ENCODE measurements at places on chromosomes 3 and 15.

- no peaks in the 10 kb centered on the region for H3K27me3 ChIP-seq
- peak overlapping the region; percentile 30 for H3K4me3 ChIP-seq
- DNase-seq: no peak
- H3K36me3 ChIP-seq: 0 out of 2 replicates have a peak, but pooled peaks cover 3% of the 10 kb centered on the region
- peak overlapping the region; percentile 84 for H3K27ac ChIP-seq
- peaks cover 42% of the 10 kb centered on the region for H3K4me1 ChIP-seq
Measured at GRCh38 chr3:121980450-121980796, 41.6 kb downstream of the ILDR1 start.

DNA sequence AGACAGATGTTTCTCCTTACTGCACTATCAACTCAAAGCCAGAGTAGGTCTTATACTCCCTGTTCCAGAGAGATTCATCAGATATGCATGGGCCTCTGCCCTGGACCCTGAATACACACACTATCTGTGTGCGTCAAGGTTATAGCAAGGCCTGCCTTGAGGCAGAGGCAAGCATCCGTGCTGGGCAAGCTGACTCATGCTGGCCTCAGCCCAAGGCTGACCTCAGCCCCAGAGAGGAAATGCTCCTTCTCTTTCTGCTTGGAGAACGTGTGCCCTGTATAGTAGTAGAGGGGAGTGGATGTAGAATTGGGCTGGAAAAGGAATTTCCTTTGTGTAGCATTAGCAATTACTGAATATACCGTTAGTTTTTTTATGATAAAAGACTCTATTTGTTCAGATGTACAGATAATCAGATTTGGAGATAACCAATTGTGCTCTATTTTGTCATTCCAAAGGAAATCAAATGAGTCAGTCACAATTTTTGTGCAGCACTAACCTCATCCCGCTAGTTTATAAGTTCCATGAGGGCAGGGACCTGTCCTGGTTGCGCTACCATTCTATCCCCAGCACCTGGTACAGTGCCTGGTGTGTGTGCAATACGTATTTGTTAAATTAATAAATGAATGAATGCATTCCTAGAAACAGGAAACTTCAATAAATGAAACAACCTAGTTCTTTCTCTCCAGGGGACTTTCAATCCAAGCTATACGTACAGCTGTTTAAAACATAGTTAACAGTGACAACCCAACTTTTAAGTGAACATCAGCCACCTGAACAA lies 13.3 kb upstream of the PAQR9 start:
- peaks cover 16% of the 10 kb centered on the region for H3K4me1 ChIP-seq
- no peaks in the 10 kb centered on the region for H3K27me3 ChIP-seq
- no peaks in the 10 kb centered on the region for H3K36me3 ChIP-seq
- peak overlapping the region; percentile 63 for H3K27ac ChIP-seq
- peak; percentile 93 for DNase-seq
- peak overlapping the region; percentile 4 for H3K4me3 ChIP-seq

DNA sequence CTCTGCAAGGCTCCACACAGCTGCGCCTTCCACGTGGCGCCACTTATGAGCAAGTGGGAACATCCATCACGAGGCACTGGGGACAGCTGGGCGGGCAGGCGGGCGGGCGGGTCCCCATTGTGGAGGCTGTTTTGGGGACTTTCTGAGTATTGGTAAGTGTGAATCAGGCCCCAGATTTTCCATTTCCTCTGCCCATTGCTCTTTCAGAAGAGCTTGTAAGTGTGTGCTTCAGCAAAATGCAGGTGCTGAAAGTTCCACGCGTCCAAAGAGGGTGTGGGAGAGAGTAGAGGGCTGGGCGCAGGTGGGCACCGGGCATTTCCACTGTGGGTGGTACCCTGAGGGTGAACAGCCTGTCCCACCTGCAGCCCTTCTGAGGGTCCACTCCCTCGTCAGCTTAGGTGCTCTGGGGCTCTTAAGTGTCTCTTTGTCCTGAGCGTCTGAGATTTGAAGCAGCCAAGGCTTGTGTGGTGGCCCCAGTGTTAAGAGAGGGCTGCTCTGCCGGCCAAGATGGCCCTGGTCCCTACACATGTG lies 177.1 kb downstream of the RPLP1 start:
- no peak overlapping the region for H3K4me3 ChIP-seq
- no peaks in the 10 kb centered on the region for H3K36me3 ChIP-seq
- H3K27ac ChIP-seq: no peak overlapping the region
- no peaks in the 10 kb centered on the region for H3K4me1 ChIP-seq
- peaks cover 48% of the 10 kb centered on the region for H3K27me3 ChIP-seq

- 0 out of 2 replicates have a peak overlapping the region, but pooled peaks have one; percentile 3 for H3K27ac ChIP-seq
- peaks cover 6% of the 10 kb centered on the region for H3K4me1 ChIP-seq
- no peaks in the 10 kb centered on the region for H3K36me3 ChIP-seq
Measured at GRCh38 chr3:175940881-175941280, 1081.7 kb downstream of the NAALADL2 start.

DNA sequence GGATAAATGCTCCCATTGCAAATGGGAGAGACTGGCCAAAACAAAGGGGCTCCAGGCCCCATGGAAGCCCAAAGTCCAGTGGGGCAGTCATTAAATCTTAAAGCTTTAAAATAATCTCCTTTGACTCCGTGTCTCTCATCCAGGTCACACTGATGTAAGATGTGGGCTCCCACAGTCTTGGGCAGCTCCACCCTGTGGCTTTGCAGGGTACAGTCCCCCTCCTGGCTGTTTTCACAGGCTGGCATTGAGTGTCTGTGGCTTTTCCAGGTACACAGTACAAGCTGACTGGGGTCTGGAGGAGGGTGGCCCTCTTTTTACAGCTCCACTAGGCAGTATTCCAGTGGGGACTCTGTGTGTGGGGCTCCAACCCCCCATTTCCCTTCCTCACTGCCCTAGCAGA lies 45.9 kb downstream of the NIPA2 start:
- peaks cover 25% of the 10 kb centered on the region for H3K4me1 ChIP-seq
- no peak overlapping the region for H3K27ac ChIP-seq
- no peaks in the 10 kb centered on the region for H3K27me3 ChIP-seq
- DNase-seq: no peak
- no peak overlapping the region for H3K4me3 ChIP-seq

DNA sequence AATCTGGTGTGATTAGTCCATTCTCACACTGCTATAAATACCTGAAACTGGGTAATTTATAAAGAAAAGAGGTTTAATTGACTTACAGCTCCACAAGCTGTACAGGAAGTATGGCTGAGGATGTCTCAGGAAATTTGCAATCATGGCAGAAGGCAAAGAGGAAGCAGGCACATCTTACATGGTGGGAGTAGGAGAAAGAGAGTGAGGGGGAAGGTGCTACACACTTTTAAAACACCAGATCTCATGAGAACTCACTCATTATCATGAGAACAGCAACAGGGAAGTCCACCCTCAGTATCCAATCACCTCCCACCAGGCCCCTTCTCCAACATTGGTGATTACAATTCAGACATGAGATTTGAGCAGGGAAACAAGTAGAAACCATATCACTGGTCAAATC lies 24.0 kb upstream of the ACP3 start:
- H3K4me3 ChIP-seq: no peak overlapping the region
- no peak overlapping the region for H3K27ac ChIP-seq
- H3K27me3 ChIP-seq: no peaks in the 10 kb centered on the region
- no peak for DNase-seq
- no peaks in the 10 kb centered on the region for H3K36me3 ChIP-seq
- no peaks in the 10 kb centered on the region for H3K4me1 ChIP-seq

GRCh38 chr3:119681279-119681678 lies 4.1 kb upstream of the COX17 start:
- H3K27me3 ChIP-seq: no peaks in the 10 kb centered on the region
- peak; percentile 78 for DNase-seq
- peaks cover 6% of the 10 kb centered on the region for H3K4me1 ChIP-seq
- H3K4me3 ChIP-seq: no peak overlapping the region
- no peaks in the 10 kb centered on the region for H3K36me3 ChIP-seq

GRCh38 chr3:186098740-186099139 lies 10.1 kb downstream of the ETV5 start:
- no peak for DNase-seq
- H3K4me3 ChIP-seq: peak overlapping the region; percentile 56
- H3K4me1 ChIP-seq: peaks cover 19% of the 10 kb centered on the region
- H3K36me3 ChIP-seq: peaks cover 20% of the 10 kb centered on the region
- no peaks in the 10 kb centered on the region for H3K27me3 ChIP-seq
- no peak overlapping the region for H3K27ac ChIP-seq

DNA sequence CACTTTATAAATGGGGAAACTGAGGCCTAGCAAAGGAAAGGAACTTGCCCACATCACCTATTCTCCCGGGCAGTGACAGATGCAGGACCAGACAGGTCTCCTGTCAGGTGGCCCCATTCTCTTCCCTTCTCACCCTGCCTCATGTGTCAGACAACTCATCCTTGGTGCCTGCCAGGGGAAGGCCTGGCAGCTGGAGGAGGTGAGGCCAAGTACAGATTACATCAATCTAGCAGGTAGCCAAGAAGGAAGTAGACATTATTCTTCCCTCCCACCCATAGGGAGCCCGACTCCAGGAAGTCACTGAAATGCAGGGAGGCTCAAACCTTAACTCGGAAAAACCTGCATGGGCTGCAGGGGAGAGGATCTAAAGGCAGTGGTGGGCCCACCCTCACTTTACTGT lies 39.6 kb downstream of the DAPK2 start:
- no peak overlapping the region for H3K4me3 ChIP-seq
- no peaks in the 10 kb centered on the region for H3K36me3 ChIP-seq
- no peaks in the 10 kb centered on the region for H3K27me3 ChIP-seq
- peaks cover 39% of the 10 kb centered on the region for H3K4me1 ChIP-seq
- H3K27ac ChIP-seq: no peak overlapping the region

GRCh38 chr3:160577556-160578195 lies 12.3 kb upstream of the KPNA4 start:
- DNase-seq: peak; percentile 85
- no peaks in the 10 kb centered on the region for H3K27me3 ChIP-seq

GRCh38 chr3:129199366-129199765 lies 15.7 kb upstream of the CNBP start:
- H3K4me3 ChIP-seq: no peak overlapping the region
- H3K27me3 ChIP-seq: no peaks in the 10 kb centered on the region
- no peaks in the 10 kb centered on the region for H3K36me3 ChIP-seq
- no peak for DNase-seq

DNA sequence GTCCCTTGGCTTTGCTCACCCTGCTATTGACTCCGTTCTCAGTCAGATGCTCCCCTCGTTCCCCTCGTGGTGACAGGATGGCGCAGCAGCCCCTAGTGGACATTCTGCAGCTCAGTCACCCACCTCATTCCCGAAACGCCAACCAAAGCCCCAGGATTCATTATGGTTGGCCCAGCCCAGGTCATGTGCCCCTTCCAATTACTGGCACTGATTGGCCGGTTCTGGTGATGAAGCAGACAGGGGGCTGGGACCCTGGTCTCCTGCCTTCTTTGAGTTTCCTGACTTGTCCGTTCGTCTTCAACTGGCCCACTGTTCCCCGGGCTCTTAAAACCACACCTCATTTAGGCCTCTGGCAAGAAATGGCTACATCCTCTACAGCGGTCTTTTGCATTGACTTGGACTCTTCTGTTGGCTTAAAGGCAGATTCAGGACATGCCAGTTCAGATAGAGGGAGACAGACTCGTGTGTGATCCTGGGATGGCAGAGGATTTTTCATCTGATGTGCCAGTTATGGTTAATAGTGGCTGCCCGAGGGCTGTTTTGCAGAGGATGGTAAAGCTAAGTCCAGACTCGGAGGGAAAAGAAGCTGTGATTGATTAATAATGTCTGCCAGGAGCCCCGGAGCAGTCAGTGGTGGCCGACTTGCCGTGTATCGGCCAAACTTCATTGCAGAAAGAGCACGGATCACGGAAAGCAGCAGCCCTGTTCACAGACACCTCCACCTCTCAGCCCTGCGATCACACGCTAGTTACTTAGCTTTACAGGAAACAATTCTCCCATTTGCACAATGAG lies 37.8 kb downstream of the LSM3 start:
- DNase-seq: no peak
- H3K4me1 ChIP-seq: no peaks in the 10 kb centered on the region
- H3K27me3 ChIP-seq: no peaks in the 10 kb centered on the region
- no peaks in the 10 kb centered on the region for H3K36me3 ChIP-seq
- no peak overlapping the region for H3K27ac ChIP-seq

DNA sequence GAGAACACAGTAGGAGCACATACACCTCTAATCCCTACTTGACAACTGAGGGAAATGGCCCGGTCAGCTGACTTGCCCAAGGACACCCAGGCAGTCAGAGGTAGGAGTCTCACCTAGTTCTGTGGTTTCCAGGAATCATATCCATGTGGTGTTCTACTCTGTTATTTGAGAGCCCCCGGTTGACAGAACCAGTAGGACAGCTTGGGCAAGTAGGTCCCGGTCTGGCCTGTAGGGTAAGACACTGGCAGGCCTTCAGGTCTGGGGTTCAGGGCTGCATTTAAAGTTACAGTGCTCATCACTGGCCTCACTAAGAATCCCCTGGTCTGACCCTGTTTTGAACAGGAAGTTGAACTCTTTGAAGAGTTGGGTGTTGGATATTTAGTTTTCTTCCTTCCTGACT lies 476.1 kb downstream of the SHQ1 start:
- no peak for DNase-seq
- no peaks in the 10 kb centered on the region for H3K4me1 ChIP-seq
- H3K27me3 ChIP-seq: no peaks in the 10 kb centered on the region
- H3K36me3 ChIP-seq: no peaks in the 10 kb centered on the region
- no peak overlapping the region for H3K4me3 ChIP-seq

GRCh38 chr15:31500766-31501449 lies 174.3 kb downstream of the KLF13 start:
- peaks cover 10% of the 10 kb centered on the region for H3K27me3 ChIP-seq
- no peaks in the 10 kb centered on the region for H3K36me3 ChIP-seq
- H3K4me1 ChIP-seq: no peaks in the 10 kb centered on the region
- H3K4me3 ChIP-seq: no peak overlapping the region
- H3K27ac ChIP-seq: no peak overlapping the region
- no peak for DNase-seq

DNA sequence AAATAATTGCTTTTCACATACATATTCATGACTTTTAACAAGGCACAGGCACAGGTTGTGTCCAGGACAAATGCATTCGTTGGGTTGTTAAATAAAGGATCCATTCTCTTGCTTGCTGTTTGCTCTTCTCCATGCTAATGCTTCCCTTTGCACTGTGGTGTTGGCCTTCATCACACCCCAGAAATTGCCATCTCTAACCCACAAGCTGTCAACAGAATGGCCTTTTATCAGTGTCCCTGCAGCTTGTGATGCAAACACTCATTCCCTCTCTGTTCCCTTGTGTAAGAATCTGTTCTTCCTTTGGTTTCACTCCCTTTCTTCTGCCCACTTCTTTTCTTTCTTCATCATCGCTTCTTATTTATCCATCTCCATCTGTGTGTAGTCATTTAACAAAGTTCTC lies 72.2 kb downstream of the SLC7A14 start:
- H3K4me3 ChIP-seq: no peak overlapping the region
- no peak overlapping the region for H3K27ac ChIP-seq
- H3K36me3 ChIP-seq: no peaks in the 10 kb centered on the region
- H3K27me3 ChIP-seq: no peaks in the 10 kb centered on the region

GRCh38 chr15:69748131-69748530 lies 295.5 kb downstream of the RPLP1 start:
- H3K27me3 ChIP-seq: peaks cover 12% of the 10 kb centered on the region
- H3K36me3 ChIP-seq: no peaks in the 10 kb centered on the region
- H3K27ac ChIP-seq: no peak overlapping the region
- DNase-seq: no peak
